D721Med (cell line): ENCODE measurements at places on chromosomes 5 and 9.

DNA sequence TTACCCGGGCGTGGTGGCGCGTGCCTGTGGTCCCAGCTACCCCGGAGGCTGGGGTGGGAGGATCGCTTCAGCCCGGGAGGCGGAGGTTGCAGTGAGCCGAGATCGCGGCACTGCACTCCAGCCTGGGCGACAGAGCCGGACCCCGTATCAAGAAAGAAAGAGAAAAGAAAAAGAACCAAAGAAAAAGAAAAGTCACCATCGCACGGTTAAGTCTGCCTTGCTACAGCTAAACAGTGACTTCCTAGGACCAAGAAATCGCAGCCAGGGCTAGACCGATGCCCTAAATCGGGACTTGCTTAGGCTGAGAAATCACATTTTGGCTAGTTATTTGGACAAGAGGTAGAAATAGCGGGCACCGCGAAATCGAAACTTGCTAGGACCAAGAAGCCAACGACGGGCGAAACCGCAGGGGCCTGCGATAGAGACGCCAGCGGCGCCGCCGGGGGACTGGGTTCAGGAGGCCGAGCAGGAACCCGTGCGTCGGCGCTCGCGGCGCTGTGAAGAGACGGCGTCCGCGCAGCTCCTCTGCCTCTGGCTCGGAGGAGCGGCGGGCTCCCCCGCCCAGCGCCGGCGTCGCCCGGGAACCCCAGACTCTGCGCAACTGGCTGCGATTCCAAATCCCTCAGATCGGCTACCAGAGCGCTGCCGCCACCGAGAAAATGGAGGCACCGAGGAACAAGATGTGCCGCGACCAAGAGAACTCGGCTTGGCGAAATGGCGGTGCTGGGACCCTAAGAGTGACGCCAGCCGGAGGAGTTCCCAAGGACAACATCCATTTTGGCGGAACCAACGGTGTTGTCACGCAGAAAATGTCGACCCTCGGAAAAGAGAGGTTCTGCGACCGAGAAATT, 26.1 kb upstream of the ANXA2R start:
- DNase-seq = no peak

- DNase-seq = no peak
Observed at GRCh38 chr5:86118542-86118941, 499.2 kb upstream of the COX7C start.

- no peak for DNase-seq
Observed at GRCh38 chr5:73825736-73826135, 199.7 kb downstream of the ARHGEF28 start.

DNA sequence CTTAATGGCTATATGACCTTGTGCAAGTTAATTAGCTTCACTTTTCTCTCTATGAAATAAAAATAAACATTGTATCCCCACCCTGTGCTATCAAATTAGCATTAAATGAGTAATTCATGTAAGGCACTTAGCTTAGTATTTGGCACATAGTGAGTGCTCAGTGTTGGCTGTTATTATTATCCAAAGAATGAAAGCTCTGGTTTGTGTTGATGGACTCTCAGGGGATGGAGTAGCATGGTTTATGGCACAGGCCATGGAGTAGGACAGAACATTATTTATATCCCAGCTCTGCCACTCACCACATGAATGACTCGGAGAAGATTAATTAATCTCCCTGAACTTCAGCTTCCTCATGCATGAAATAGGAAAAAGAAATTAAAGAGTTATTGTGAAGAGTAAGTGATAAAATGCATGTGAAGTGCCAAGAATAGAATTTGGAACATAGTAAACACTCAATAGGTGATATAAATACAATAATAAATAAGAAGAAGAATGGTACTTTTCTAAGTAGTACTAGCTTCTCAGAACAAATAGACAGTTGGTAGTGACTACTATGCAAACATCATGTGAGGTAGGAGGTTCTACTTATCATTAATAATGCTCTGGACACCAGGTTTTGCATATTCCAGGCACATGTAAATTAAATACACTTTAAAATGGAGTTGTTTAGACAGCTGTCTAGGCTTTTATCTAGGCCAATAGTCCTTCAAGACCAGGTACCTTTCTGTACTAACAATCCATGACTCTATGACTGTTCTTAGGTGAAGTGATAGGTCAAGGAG, 146.4 kb downstream of the GRIA1 start:
- no peak for DNase-seq

- no peak for DNase-seq
Observed at GRCh38 chr5:81853030-81853357, 102.1 kb upstream of the SSBP2 start.

DNA sequence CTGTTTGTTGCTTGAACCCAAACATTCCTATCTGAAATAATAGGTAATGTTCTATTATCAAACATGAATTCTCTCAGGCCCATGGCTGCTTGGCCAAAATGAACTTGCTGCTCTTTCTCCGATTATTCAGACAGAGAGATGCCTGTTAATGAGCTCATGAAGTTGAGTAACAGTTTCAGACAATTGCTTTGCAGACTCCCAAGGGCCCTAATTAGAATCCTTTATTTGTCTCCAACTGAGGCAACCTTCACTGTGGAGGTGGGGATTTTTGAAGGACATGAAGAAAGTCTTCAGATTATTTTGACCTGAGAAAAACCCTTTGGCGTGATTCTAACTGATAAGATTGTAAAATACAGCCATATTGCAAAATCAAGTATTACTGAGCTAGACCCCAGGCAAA, 466.7 kb downstream of the NFIB start:
- no peak for DNase-seq

DNA sequence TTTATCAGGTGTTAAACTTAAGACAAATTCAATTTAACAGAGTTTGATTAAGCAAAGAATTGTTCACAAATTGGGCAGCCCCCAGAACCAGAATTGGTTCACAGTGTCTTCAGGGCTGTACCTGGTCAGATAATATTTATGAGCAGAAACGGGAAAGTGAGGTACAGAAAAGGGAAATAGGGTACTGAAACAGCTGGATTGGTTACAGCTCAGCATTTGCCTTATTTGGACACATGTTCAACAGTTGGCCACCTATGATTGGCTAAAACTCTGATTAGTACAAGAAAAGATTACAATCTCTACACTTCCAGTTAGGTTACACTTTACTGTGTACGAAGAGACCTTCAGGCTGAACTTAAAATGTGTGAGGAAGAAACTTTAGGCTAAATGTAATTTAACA, 18.7 kb downstream of the LRRC70 start:
- DNase-seq = no peak

DNA sequence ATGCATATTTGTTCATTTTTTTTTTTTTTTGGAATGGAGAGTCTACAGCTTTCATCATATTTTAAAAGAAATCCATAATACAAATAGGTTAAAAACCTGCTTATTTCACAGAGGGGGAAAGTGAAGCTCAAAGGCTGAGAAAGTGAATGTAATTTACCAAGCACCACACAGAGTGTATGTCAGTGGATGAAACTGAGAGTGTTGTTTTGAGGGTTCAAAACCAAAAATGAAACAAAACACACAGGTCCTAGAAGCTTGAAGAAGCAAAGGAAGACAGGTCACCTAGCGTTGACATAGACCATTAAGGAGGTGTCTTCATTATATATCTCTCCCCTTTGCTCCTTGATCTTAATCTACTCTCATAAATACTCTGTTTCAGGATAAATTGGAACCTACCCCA, 7.5 kb downstream of the NMUR2 start:
- DNase-seq = no peak

DNA sequence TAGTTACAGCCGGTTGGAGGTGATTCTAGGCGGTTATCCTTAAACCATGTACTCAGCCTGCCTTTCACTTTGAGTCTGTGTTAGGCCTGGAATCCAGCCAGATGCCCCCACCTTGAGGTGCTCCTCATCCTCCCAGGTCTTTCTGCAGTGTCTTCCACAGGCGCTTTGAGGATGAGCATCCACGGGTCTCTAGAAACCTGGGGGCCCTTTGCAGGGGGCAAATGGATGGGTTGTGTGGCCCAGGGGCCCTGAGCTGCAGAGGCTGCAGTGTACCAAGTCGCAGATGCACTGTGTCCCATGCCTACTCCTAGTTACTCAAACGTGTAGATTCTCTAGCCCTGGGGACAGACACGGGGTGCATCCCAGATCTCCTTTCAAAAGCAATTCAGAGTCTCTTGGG, 242.1 kb upstream of the IRX1 start:
- no peak for DNase-seq

DNA sequence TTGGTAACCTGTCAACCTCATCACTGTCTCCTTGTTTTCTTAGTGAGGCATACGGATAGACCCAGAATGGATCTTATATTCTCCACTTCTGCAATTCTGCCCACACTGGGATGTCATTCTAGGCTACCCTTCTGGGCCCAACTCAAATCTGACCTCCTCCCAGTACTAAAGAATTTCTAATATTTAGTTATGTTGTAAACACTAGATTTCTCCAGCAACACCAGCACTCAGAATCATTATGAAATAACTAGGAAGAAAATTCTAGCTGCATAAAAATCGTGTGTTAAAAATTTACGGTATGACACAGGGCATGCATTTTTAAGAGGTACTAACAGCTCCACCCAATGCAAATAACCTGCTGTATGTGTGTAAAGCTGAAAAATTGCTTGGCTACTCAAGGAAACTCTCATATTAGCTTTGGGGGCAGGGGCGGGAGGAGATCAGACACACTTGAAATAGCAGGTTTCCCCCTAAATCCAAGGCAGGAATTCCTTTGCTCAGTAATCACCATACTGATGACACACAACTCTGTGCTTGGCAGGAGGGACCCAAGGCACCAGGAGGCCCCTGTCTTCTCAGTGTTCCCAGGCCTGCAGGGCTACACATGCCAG, 27.3 kb downstream of the MACROH2A1 start:
- no peak for DNase-seq

DNA sequence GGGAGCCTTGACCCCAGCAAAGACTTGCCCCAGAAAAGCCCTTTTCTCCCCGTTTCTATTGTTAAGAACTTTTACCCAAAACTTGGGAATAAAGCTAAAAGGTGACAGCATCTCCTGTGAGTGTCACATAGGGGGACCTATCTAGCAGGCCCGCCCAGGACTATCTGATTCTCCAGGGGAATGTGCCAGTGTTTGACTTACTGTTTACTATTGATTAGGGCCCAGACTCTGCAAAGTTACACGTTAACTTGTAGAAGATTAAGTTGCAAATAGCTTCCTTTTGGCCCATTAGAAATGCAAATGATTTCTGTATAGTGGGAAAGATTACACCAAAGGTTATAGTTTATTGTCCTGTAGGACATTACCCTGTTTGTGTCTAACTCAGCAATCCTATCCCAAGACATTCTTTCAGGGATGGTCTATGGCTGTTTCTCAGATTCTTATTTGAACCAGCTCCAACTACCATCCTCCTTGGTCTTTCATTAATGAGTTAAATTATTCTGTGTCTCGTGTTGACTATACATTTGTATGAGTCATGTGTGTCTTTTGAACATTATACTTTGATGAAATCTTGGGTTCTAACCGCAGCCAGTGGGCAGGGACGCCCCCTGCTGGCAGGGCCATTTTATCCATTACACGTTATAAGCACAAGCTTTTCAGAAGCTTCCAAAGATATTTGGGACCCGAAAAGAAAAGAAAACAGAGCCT, 60.7 kb downstream of the HRH2 start:
- no peak for DNase-seq

- DNase-seq = no peak
Observed at GRCh38 chr9:7402334-7403027, 397.1 kb downstream of the DMAC1 start.

GRCh38 chr9:4214486-4214885, 85.4 kb downstream of the GLIS3 start:
- no peak for DNase-seq

DNA sequence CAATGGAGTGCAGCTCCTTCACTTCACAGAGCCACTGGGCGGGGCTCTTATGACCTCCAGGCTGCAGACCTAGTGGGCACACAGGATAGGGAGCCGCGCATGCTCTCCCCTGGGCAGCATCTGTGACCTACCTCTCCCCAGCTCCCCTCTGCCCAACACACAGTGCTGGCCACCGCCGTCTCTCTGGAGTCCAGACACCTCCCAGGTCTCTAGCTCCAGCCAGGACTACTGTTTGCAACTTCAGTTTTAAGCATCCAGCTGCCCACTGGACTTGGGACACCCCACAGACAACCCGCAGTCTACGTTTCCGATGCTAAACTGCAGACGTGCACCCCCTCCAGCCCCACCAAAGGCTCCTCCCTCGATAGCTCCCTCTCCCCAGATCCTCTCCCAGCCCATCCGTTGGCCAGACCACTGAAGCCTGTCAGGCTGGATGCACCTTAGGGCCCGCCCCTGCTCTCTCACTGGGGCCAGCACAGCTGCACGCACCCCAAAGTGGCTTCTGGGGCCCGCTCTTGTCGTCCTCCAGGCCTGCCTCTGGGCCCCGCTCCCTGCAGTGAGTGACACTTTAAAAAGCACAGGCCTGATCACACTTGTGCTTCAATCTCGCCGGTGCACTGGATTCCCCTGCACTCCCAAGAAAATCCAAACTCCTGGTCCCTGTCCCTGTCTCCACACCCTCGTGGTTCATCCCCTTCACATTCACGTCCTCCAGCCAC, 11.3 kb downstream of the FLT4 start:
- no peak for DNase-seq
